ENCODE measurements at places on chromosomes 1 and 21. TPM values are rescaled to one million over a fixed set of nuclear protein-coding genes. Genes with fewer than 3 reads are reported as not detected.

DNA sequence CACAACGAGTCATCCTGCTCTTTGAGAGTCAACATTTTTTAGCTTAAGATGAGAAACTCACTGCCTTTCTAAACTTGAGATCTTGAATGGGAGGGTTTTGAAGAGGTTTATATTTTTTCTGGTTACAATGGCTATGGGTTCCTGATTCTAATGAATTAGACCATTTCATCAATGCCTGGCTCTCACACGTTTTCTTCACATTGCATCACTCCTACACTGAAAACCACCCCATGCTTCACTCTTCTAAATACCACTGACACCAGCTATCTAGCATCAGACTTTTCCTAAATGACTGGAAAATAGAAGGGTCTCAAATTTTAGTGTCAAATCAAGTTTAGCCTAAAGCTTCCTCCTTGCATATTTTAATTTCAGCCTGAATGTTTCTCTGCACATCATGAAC lies 606.1 kb upstream of the USP24 start:
- no peak for DNase-seq

DNA sequence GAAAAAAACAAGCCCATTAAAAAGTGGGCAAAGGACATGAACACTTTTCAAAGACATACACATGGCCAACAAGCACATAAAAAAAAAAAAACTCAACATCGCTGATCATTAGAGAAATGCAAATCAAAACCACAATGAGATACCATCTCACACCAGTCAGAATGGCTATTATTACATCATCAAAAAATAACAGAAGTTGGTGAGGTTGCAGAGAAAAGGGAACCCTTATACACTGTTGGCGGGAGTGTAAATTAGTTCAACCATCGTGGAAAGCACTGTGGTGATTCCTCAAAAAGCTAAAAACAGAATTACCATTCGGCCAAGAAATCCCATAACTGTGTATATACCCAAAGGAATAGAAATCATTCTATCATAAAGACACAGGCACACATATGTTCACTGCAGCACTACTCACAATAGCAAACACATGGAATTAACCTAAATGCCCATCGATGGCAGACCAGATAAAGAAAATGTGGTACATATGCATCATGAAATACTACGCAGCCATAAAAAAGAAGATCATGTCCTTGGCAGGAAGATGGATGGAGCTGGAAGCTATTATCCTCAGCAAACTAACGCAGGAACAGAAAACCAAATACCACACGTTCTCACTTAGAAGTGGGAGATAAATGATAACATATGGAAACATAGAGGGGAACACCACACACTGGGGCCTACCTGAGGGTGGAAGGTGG lies 70.1 kb downstream of the INTS7 start:
- no peak for DNase-seq

DNA sequence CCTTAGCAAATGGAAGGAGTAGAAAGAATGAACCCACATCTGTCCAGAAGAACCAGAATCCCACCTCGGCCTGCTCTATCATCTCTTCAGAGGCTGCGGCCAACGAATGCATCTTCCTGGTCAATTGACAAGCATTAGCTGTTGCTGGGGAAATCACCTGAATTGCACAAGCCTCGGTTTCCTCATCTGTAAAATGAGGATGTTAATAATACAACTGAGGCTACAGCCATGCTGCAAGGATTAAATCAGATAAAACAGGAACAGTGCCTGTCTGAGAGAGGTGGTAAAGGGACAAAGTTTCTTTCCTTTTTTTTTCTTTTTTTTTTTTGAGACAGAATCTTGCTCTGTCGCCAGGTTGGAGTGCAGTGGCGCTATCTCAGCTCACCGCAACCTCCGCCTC lies 99.8 kb downstream of the KIF14 start:
- no peak for DNase-seq

- DNase-seq: no peak
These were observed 6.2 kb upstream of the POFUT2 start for GRCh38 chr21:45293726-45294401.

- DNase-seq: no peak
These were observed 8.2 kb downstream of the ERI3 start for GRCh38 chr1:44346878-44347277.

DNA sequence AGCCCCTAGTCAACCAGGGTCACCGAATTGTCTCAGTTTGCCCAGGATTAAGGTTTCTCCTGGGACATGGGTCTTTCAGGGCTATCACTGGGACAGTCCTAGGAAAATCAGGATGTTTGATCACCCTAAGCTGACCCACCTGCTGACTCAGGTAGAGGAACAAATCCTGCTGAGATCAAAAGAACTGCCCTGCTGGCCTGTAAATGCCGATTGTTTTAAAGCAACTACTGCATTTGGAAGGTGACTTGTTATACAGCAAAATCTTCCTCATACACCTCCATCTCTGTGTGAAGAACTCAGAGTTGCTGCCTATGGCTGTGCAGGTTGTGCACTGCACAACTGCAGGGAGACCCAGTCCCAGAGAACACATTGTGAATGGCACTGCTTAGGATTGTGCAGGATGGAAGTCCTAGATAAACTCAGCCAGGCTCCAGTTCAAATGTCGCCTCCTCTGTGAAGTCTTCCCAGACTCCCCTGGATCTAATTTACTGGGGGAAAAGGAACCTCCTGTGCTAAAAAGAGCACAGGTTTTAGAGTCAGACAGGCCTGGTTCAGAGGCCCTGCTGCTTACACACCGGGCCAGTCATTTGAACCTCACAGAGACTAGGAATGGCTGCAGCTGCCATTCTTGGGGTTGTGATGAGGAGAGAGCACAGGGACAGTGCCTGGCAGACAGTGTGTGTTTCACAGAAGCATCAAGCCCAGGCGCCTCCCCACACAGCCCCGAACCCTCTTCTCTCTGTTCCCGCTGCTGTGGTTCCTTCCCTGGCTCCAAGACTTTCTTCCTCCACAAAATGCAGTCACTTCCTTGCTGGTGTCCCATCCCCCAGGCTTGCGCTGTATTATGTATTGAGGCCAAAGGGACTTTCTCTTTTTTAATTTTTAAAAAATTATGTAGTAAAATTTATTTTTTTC lies 23.2 kb upstream of the LRP8 start:
- DNase-seq: no peak

DNA sequence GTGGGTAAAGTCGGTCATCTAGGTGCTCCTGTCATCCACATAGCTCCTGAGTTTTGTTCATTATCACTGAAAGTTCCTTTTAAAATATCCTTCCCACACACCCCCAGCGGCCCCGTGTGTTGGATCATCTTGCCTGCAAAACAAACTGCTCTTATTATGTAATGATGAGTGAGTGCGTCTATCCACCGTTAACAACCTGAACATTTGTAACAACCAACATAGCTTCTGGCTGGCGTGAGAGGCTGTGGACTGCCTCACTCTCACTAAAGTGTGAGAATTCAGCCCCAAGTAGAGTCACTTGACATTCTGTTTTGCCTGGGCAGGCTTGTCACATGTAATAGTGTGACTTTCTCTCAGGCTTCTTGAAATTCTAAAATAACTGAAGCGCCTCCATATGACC lies 14.5 kb upstream of the KCNA2 start:
- DNase-seq: no peak

GRCh38 chr21:18940791-18941190 lies 537.2 kb upstream of the TMPRSS15 start:
- no peak for DNase-seq

DNA sequence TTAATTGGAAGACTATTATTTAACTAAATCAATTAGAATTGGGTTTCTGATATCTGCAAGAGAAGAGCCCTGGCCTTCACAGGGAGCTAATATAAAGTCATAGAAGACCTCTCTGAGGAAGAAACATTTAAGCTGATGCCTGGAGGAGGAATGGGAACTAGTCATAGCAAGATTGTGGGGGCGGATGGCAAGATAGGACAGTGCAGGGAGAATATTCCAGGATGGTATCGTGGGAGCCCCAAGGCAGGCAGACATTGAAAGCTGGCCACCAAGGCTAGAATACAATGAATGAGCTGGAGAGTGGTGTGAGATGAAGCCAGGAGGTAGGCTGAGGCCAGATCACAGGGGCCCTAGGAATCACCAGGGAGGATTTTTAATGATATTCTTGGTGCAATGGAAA lies 20.8 kb upstream of the MYSM1 start:
- no peak for DNase-seq

MPL gene
- not detected for total RNA-seq
